ENCODE measurements at places on chromosomes 2 and 18.
A peak's percentile ranks its signal among the peaks of the same experiment; 100 is the strongest.

DNA sequence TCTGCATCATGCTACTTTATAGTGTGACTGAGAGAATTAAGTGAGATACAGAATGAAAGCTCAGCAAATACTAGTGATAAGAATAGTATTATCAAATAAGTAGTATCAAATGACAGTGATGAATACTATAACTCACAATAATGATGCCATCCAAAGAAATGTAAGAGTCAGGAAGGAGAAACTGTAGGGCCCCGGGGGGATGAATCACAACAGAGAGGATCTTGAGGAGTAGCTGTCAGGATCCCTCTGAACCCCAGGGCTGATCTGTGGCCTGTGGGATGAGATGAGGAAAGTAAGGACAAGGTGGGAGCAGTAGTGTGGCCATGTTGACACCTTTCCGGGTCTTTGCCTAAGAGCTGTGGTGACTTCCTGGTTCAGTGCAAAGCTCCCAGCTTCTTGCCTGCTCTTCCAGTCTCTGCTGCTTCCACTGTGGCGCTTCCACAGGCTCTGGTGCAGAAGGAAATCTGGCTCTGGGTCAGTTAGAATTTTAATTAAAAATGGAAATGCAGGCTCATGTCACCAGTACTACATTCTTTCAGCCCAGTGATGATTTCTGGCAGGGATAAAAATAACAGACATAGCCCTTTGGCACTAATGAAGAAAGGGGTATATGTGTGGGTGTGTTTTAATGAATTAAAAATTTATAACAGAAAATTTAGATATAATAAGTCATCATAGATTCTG is 166.9 kb downstream of the MYO3B start:
- DNase-seq = no peak

- no peak for DNase-seq
Observed at GRCh38 chr2:8219096-8219495, 462.8 kb upstream of the ID2 start.

GRCh38 chr2:64640153-64641044 is 13.3 kb downstream of the SERTAD2 start:
- no peak for DNase-seq

- peak; percentile 40 for DNase-seq
Observed at GRCh38 chr2:15588329-15588919, 3.2 kb upstream of the DDX1 start.

DNA sequence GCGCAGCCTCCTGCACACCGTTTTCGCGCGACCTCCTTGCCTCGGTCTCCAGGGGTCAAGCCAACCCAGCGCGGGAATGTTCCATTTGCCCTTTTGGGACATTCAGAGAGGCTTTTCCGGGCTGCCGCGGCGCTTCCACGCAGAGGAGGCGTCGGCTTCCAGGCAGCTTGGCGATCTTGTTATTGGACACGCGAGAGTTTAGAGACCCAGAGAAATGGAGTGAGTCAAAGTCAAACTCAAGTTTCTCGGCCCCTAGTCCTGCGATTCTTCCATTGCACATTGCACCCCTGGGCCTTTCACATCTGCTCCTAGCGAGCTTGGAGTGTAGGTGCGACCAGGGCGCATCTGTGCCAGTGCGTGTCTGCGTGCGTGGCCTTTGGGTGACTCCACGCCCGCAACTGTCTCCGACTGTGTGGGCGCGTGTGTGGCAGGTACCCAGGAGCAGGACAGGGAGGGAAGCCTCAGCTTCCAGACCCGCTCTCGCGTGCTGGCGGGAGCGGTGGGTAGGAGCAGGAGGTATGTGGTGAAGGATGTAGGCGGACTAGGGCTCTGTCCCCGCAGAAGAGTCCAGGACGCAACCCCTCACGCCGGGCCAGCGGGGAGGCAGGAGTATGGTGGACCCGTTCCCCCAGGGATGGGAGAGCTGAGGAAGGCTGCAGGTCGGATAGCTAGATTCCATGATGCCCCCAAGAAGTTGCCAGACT is 13.5 kb downstream of the SIX3 start:
- no peak for DNase-seq

- DNase-seq = no peak
Observed at GRCh38 chr18:24586662-24587360, 126.4 kb downstream of the HRH4 start.

GRCh38 chr2:43340945-43341356 is 114.5 kb upstream of the ZFP36L2 start:
- DNase-seq = no peak

- no peak for DNase-seq
Observed at GRCh38 chr2:60095903-60096302, 457.6 kb downstream of the BCL11A start.

- no peak for DNase-seq
Observed at GRCh38 chr2:112996635-112997034, 8.6 kb upstream of the IL36A start.

DNA sequence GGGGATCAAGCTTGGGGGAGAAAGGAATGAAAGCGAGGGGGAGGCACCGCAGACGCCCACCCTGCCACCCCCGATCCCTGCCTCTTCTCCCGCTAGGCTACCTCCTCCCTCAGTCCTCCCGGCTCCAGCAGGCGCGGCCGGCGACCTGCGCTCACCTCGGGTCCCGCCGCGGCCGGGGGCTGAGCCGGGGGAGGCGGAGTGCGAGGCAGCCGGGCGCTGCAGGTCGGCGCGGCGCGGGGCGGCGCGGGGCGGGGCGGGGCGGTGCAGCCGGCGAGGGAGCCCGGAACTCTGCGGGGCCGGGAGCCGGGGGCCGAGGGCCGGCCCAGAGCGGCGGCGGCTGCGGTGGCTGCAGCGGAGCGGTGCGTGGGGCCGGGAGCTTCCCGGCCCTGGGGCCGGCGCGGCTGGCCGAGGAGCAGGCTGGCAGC is 477 bp downstream of the ACVR1 start:
- no peak for DNase-seq

GRCh38 chr2:113077921-113078320 is 10.2 kb downstream of the IL1F10 start:
- no peak for DNase-seq

DNA sequence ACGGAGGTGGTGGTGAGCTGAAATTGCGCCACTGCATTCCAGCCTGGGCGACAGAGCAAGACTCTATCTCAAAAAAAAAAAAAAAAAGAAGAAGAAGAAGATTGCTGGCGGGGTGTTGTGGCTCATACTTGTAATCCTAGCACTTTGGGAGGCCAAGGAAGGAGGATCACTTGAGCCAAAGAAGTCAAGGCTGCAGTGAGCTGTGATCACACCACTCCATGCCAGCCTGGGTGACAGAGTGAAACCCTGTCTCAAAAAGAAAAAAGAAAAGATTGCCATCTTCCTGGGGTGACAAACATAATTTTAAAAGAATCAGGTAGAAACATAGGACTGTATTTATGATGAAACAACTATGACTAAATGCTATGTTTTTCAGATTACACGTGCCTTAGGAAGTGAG is 55.1 kb upstream of the EML4 start:
- DNase-seq = no peak

GRCh38 chr2:19357402-19358241 is 801 bp downstream of the OSR1 start:
- DNase-seq = peak; percentile 23

DNA sequence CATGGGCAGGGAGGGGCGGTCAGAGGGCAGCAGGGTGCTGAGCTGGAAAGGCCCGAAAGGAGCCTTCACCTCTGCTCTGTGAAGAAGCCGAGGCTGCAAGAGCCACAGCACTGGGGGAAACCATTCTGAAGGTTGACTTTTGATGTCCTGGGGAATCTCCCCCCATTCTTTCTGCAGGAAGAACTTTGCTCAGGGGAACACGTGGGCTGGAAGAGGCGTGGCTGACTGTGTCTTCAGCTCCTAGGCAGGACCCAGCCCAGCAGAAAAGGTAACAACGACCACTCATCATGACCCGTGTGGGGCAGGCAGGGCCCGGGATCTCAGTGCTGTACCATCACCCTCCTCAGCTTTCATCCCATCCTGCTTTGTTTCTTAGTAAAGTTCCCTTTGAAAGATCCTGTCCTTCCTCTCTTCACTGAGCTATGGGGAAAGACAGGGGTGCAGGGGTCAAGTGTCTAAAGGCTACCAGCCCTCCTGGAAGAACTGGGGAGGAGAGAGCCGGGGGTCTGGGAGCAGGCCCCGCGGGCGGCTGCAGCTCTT is 312.7 kb downstream of the CELF4 start:
- DNase-seq = no peak

GRCh38 chr18:12989397-12990122 is 1.6 kb upstream of the CEP192 start:
- no peak for DNase-seq

DNA sequence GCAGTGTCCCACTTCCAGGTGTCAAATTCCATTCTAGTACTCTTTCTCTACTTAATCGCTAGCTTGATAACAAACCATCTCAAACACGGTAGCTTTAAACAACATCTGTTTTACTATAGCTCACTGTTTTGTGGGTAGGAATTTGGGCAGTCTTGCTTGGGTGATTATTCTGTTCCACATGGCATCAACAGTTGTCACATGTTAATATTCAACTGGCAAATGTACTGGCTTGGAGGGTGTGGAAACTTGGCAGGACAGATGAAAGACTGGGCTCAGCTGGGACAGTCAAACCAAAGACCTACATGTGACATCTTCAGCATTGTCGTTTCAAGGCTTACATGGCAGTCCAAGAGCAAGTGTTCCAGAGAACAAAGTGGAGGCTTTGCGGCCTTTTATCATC is 241.8 kb downstream of the PTH2R start:
- no peak for DNase-seq

GRCh38 chr18:48827291-48828193 is 123.2 kb downstream of the SMAD7 start:
- no peak for DNase-seq

- DNase-seq = no peak
Observed at GRCh38 chr2:70960833-70961647, 17.4 kb upstream of the ANKRD53 start.

- DNase-seq = no peak
Observed at GRCh38 chr2:10368491-10369231, 66.0 kb downstream of the HPCAL1 start.

- DNase-seq = no peak
Observed at GRCh38 chr18:1846640-1847039, 724.7 kb downstream of the METTL4 start.

- no peak for DNase-seq
Observed at GRCh38 chr2:216949700-216950413, 90.0 kb upstream of the TNP1 start.

- DNase-seq = no peak
Observed at GRCh38 chr2:112601754-112602153, 17.3 kb downstream of the CHCHD5 start.

DNA sequence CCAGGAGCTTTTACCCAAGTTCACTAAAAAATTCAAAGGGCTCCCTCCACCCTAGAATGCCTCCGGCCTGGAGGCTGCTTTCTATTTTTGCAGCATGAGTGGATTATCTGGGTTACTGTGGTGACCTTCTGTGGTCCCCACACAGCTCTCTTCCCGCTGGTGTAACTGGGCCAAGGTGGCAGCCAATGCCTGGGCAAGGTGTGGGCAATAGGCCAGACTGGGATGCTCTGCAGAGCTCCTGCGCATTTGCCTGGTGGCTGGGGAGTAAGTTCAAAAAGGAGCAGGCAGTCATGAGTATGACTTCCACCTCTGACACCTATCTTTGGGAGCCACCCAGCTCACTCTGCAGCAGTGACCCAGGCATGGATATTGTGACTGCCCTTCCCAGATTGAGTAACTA is 130.5 kb upstream of the SPRED2 start:
- DNase-seq = no peak

GRCh38 chr2:144460727-144461307 is 59.1 kb downstream of the ZEB2 start:
- no peak for DNase-seq

GRCh38 chr18:68397241-68398035 is 317.5 kb downstream of the TMX3 start:
- no peak for DNase-seq

DNA sequence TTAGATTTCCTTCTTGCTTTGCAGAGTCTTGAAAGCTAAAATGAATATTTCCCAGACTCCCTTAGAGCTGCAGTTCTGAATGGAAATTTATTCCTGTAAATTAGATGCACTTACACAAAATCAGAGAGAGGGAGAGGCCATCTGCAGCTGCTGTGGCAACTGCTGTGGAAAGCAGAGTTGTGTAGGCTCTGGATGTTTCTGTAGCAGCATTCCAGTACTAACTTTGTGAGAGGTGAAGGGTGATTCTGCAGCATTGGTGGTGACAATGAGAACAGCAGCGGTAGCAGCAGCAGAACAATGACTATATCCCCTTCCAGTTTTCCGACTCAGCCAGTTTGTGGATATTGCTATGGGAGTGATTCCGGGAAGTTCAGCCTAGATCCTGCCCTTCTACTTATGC is 433.0 kb upstream of the REG3G start:
- DNase-seq = no peak

- no peak for DNase-seq
Observed at GRCh38 chr2:27408601-27409320, 630 bp downstream of the PPM1G start.

DNA sequence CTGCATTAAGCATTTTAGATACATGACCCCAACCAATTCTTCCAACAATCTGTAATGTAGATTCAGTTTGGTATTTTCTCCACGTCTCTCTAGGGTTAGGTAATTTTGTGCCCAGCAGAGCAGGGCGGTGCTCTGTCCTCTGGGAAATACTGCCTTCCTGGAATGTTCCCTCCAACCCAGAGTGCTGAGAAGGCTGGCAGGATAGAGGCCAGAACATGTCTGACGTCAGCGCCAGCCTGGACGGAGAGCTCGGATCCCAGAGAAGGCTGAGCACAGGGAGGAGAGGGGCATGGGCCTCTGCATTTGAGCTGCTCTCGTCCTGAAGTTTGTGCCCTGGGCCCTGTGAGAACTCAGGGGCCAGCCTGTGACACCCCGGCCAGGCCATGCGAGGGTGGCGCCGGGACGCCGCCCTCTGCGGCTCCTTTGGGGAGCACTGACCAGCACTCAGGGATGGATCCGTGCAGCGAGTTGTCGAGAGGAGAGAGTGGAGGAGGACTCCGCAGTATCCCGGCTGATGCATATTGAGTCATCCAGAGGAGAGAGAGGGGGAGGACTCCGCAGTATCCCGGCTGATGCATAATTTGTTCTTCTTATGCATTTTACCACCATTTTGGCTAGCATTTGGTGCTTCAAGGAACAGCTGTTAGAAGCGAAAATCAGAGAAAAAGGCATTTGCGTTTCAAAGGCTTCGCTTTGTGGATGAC is 80.0 kb upstream of the PXDN start:
- no peak for DNase-seq

- no peak for DNase-seq
Observed at GRCh38 chr18:31417850-31418249, 29.7 kb upstream of the DSG3 start.

- DNase-seq = no peak
Observed at GRCh38 chr2:203780231-203780630, 73.8 kb downstream of the CD28 start.

DNA sequence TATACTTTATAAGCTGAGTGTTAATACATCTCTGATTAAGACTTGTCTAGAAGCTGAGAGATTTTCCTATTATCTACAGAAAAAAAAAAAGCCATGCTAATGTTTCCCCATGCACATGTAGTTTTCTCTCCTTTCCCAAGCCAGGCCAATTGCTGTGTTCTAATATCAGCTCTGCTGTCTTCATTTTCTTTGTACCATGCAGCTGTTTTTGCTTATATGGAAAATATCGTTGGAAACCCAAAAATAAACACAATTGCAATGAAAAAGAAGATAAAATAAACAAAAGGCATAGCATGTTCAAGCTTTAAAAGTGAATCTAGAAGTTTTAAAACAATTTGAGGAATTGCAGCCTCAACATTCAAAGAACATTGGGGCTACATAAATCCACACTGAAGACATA is 817.4 kb upstream of the ACVR2A start:
- no peak for DNase-seq

GRCh38 chr18:63263444-63263843 is 56.1 kb downstream of the BCL2 start:
- DNase-seq = no peak

Measured in NCI-H1105 (cell line).